HFFc6 (cell line): ENCODE measurements at places on chromosomes 6 and 20. TPM values are rescaled to one million over a fixed set of nuclear protein-coding genes. Genes with fewer than 3 reads are reported as not detected.

SYNCRIP gene
- total RNA-seq: 113 to 147 TPM (median 129 TPM) in 3 replicates

SLC2A10 gene
- total RNA-seq: 28.7 to 33.2 TPM (median 29.9 TPM) in 3 replicates

DNA sequence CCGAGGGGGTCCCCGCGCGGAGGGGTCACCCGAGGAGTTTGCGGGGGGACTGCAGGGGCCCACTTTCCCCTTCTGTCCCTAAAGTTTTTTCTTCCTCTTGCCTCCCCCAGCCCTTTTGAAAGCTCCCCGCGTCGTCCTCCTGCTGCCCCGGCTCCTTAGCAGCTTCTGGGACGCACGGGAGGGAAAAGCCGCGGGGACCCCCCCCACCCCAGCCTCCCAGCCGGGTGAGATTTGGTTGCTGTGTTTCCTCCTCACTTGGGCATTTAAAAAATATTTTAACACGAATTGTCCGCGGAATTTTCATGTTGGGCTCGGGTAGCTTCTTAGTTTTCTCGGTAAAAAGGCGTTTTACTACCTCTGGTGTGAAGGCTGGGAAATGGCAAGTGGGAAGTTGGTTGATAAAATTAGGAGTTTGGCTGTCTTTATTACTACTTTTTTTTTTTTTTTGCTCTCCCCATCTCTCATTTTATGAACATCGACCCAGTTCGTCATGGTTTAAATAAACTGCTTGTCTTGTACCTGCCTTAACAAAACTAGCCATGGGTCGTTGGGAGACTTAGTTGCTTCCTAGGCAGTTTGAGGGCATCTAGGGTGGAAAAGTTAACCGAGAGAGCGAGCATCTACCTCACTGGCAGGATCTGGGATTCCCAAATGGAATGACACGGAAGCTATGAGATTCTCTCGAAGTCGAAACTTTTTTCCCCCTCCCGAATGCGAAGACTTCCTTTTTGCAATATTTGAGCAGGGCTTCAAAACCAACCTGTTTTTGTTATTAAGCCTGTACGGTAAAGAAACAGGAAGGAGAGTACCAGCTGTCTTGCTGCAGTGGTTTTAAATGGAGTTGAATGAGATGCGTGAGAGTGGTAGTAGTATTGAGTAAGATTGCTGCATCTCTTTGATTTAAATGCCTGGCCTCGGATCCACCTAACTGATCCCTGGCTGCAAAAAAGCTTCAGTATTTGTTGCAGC, 868 bp downstream of the NCOA3 start:
- DNase-seq: peak; percentile 33

DNA sequence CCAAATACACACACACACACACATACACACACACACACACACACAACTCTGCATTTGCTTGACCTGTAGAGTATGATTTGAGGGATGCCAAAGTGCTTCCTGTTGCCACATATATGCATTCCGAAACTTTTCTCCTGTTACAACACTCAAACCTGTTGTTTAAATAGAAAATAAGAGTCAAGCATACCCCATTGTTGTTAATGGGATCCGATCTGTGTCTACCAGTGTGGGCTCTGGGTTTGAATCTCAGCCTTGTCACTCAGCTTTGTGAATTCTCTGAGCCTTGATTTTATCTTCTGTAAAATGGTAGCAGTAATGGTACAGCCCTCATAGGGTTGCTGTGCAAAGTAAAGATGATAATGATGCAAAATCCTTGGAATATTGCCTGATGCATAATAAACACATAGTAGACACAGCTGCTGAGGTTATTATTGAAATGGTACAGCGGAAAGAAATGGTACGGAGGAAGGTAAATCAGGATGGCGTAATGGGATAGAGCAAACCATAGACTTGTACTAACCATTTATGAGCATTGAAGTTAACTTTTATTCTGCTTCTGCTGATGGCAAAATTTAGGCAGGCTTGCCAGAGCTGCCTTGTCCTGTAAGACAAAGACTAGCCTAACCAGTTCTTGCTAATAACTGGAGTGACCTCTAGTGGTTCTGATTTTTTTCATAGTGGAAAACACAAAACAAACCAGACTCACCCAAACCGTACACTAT, 113.5 kb upstream of the PHACTR1 start:
- peak; percentile 72 for DNase-seq

DNA sequence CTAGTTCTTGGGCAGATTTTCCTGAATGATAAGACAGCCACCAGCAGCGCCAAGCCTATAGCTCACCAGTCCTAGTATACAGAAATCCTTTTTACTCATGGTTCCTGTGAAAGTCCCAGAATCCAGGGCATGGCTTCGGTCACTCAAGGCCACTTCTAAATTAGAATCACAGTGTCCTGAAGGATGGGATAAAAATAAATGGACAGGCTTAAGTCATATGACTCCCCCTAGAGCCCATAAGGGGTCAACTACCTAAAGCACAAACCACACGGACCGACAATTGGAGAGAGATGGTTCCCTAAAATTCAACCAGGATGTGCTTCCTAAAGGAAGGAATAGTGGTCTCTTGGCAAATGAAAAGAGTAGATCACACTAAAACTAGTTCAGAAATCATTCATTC, 404.1 kb upstream of the PLCB4 start:
- DNase-seq: no peak
